NCI-H1417 treated with DMSO at 0.1 percent for 48 hours (cell line): ENCODE measurements at places on chromosomes 2 and 18.

GRCh38 chr2:232568161-232568560 lies 17.7 kb downstream of the EIF4E2 start:
- DNase-seq: no peak

GRCh38 chr2:194087089-194087958 lies 1569.7 kb upstream of the SLC39A10 start:
- DNase-seq: no peak

DNA sequence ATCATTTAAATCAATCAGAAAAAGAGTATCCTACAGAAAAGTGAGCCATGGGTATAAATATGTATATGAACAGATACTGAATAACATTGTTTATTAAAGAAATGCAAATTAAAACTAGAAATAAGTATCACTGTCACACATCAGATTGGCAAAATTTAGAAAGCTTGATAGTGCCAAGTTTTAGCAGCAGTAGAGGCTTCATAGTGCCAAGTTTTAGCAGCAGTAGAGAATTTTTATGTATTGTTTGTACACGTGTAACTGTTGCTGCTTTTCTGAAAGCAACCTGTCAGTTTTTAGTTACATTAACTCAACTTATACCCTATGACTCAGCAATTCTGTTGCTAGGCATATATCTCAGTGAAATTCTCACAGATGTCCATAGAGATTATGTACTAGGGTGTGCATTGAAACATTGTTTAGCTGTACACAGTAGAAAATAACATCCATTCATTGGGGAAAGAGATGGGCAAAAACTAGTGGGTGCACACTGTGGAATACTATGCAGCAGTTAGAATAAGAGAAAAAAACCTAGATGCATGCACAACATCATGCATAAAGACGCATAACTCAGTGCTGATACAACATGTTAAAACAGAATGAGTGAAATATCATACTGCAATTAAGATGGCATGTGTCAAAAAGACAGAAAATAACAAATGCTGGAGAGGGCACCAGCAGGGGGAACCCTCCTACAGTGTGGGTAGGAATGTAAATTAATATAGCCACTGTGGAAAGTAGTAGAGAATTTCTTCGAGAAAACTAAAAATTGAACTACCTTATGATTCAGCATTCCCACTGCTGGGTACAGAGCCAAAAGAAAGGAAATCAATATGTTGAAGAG lies 294.5 kb upstream of the NT5C1B start:
- no peak for DNase-seq

DNA sequence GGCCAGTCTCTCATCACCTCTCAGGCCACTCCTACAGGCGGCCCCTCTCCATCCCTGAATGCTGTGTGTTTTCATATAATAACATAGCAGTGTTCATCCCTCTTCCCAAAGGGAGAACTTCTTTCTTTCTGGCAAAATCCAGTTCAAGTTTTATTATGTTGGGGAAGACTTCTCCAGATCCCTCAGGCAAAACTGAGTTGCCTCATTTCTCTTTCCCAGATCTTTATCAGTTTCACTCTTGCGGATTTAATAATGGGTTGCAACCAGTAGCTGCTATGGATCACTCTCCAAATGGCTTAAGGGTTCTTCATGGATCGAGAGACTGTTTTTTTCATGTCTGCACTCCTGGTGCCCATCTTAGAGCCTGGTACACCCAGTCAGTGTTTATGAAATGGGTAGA lies 129.9 kb downstream of the FHOD3 start:
- DNase-seq: no peak

GRCh38 chr2:60644951-60645350 lies 91.5 kb upstream of the BCL11A start:
- DNase-seq: no peak

- no peak for DNase-seq
These were observed 78.5 kb downstream of the RHOB start for GRCh38 chr2:20525041-20526035.

GRCh38 chr2:190984595-190984994 lies 29.4 kb downstream of the STAT1 start:
- DNase-seq: no peak

DNA sequence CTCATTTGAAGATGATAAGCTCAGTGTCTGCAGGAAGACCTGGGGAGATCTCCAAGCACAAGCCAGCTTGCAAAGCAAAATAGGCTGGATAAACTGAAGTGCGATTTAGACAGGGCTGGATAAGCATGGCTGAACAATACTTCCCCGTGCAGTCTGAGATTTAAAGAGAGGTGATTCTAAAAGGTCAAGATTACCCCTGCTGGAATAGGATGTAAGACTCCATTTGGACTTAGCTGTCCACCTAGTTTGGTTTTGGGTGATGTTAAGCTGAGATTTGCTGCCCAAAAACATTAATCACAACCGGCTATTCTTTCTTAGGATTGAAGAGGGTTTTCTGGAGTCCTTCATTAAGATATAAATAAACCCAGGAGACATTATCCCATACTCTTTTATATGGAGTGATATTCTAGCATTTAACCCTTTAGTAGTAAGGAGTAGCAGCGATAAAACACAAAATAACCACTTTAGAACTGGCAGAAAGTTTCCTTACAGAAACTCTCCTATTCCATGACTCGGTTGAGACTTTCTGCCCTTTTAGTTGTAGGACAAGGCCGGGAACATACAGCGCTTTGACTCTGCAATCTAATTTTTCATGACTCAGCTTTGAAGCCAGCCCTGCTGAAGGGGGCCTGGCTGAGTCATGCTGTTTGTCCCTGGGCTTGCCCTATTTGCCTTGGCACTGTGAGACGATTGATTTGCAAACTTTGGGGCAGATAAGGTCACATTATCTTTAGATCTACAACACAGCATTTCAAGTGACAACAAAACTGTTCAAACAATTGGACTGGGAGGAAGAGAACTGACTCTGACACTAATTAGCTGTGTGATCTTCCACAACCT lies 238.2 kb downstream of the GCA start:
- no peak for DNase-seq

DNA sequence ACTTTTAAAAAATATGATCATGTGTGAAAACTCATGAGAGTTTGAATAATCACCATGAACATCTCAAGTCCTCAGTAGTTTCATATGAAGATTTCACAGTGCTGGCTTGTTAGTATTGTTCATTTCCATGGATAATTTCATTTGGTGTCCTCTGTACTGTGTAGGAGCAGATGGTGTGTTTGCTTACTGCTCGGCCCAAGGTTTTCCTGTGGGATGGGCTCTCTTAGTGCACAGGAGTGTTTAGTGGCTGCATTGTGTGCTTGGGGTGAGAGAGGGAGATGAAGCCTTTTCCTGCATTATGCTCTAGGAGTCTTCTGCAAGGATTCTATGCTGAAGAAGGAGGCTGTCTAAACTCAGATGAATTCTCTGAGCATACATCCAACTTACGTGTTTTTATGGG lies 270.6 kb downstream of the SOCS6 start:
- DNase-seq: no peak

GRCh38 chr18:37663446-37663845 lies 97.8 kb upstream of the CELF4 start:
- DNase-seq: no peak

- DNase-seq: no peak
These were observed 46.7 kb downstream of the DGKD start for GRCh38 chr2:233400961-233401360.

DNA sequence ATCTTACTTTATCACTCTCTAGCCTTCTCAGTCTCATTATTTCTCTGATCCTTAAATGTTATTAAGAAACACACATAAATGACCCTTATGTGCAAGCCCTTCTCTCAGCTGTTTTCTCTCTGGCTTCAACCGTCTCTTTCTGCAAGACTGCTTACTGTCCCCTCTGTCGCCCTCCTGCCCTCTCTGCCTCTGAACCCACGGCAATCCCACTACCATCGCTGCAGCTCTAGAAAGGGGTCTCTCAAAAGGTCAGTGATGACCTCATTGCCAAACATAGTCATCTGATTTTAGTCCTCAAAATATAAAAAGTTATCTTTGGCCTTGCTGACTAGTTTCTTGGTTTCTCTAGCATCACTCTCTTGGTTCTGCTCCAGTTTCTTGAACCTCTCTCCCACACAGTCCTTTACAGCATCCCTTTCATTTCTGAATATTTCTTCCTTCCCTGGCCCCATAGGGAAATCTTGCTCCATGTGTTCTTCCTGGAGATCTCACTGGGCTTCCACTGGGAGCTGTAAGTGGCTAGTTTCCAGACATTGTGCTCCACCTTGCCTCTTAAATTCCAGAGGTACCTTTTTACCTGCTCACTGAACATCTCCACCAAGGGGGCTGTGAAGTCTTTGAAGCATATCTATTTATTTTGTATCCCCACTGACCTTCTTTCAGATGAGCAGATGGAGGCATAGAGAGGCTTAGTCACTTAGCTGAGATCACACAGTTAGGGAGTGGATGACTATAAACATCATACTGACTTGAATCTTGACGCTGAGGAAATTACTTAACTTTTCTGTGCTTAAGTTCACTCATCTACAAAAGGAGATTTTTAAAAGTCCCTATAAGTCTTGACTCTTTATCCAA lies 96.2 kb downstream of the PDE1A start:
- no peak for DNase-seq

DNA sequence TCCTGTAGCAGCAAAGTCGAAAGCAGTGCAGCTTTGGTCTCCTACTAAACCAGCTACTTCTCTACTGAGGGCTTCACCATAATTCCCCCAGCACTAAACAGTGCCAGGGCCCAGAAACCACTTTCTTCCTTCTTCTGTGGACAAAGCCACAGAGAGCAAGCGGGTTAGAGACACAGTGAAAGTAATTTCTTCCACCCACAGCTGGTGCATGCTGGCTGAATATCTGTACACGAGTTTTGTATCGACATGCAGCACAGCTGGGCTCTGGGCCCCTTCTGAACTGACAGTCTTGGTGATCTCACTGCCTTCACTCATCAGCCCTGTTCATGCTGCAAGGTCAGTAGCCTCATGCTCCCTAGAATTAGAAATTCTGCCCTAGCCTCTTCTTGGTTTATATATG lies 74.0 kb upstream of the SULT1C3 start:
- no peak for DNase-seq
